Activated CD4-positive, alpha-beta T cell treated with anti-CD3 and anti-CD28 coated beads, Interleukin-2, amount 10 ng/mL, durations not matched to agents 7 days and 5 days (primary cell): ENCODE measurements at places on chromosomes 2 and 18. TPM values are rescaled to one million over a fixed set of nuclear protein-coding genes. Genes with fewer than 3 reads are reported as not detected.

DNA sequence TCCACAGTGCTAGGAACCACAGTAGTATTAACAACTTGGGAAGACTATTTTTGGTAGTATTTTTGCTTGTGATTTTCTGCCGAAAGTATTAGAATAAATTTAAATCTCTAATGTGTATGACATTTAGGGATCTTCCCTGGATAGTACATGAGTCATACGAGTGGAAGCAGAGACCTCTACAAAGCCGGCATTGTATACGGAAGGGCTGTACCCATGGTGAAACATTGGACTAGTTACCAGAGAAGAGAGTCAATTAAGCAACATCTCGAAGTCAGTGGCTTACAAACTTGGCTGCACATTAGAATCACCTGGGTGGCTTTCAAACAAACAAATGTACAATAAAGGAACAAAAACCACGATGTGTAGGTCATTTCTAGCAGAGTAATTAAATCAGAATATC, 1131.7 kb upstream of the LRRTM1 start:
- H3K27me3 ChIP-seq = no peaks in the 10 kb centered on the region
- DNase-seq = no peak
- no peaks in the 10 kb centered on the region for H3K4me1 ChIP-seq
- H3K27ac ChIP-seq = no peak overlapping the region
- no peak overlapping the region for H3K4me3 ChIP-seq

DNA sequence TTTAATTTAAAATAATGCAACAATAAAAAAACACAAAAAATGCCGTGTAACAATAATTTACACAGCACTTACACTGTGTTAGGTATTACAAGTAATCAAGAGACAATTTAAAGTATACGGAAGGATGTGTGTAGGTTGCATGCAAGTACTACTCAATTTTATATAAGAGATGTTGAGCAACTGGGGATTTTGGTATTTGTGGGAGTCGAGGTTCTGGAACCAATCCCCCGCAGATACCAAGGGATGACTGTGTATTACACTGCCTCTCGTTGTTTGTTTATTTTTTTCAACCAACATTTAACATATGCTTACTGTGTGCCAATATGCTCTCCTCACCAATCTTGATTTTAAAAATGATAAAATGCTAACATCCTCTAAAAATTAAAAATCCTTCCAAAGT, 24.8 kb downstream of the MAP3K2 start:
- no peaks in the 10 kb centered on the region for H3K27me3 ChIP-seq
- DNase-seq = no peak
- H3K36me3 ChIP-seq = peaks cover 2% of the 10 kb centered on the region
- no peak overlapping the region for H3K4me3 ChIP-seq

GRCh38 chr2:190447766-190448165, 39.6 kb downstream of the MFSD6 start:
- peaks cover 8% of the 10 kb centered on the region for H3K4me1 ChIP-seq
- H3K27me3 ChIP-seq = no peaks in the 10 kb centered on the region
- H3K27ac ChIP-seq = no peak overlapping the region
- no peak for DNase-seq
- H3K4me3 ChIP-seq = no peak overlapping the region
- H3K36me3 ChIP-seq = peaks cover 16% of the 10 kb centered on the region

- H3K27me3 ChIP-seq = no peaks in the 10 kb centered on the region
- no peaks in the 10 kb centered on the region for H3K36me3 ChIP-seq
- no peak overlapping the region for H3K27ac ChIP-seq
- H3K4me3 ChIP-seq = no peak overlapping the region
Observed at GRCh38 chr18:10301831-10302483, 152.5 kb upstream of the APCDD1 start.

DNA sequence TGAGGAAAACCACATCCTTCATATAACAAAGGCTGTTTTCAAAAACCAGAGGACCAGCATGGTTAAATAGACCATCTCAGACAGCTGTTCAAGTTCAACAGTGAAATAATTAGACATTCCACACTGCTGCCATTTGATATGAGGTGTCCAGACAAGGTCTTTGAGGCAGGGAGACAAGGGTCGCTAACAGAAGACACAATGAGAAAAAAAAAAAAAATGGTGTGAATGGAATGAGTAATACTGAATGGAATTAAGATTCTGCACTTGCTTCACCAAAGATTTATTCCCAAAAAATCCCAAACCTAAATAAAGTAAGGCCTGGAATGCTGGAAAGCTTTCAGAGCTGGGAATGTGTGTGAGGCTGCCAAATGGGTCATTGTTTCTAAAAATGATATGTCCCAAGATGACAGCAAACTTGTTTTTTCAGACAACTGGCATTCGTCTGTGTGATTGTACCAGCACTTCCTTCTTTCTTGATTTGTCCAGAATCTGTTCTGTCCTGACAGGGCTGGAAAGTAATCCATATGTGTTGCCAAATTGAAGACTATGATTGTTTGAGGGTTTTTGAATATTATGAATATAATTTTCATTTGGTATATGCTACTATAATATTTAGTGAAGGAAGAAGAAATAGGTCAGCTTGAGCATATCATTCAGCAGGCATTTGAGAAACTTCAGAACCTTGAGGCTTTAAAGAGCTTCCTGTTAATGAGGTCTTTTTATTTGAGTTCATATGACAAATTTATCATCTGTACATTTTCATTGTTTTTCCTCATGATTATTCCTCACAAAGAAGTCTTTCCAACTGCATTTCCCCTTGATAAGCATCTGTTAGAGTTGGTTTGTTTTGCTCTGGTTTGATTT, 85.2 kb upstream of the ITGA4 start:
- H3K36me3 ChIP-seq = no peaks in the 10 kb centered on the region
- no peak overlapping the region for H3K27ac ChIP-seq
- peaks cover 19% of the 10 kb centered on the region for H3K4me1 ChIP-seq
- no peak overlapping the region for H3K4me3 ChIP-seq
- no peaks in the 10 kb centered on the region for H3K27me3 ChIP-seq
- no peak for DNase-seq

DNA sequence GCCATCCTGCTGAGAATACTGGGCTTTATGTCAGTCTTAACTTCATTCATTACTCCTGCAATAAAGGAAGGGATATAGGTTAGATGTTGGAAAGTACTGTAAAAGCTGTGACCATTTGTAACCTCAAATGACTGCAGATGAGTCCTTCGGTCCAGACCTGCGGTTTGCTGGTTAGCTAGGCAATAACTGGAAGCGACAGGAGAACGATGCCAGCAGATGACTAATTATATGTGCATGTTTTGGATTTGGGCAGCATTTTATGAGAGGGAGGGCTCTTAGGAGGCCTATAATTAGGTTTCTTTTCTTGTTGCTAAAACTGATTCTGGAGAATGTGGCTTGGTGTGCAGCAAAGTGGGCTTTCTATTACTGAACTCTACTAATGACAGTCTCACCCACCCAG, 205.6 kb downstream of the TMEM182 start:
- peaks cover 3% of the 10 kb centered on the region for H3K27me3 ChIP-seq
- no peak overlapping the region for H3K4me3 ChIP-seq
- no peaks in the 10 kb centered on the region for H3K4me1 ChIP-seq
- H3K27ac ChIP-seq = no peak overlapping the region
- DNase-seq = no peak

SCN9A gene
- total RNA-seq = 0.52 TPM

PTPRM gene
- 10.5 TPM for total RNA-seq
